ENCODE measurements at places on chromosomes 5 and 9.
A peak's percentile ranks its signal among the peaks of the same experiment; 100 is the strongest.

GRCh38 chr5:173973616-173973969, 15.4 kb upstream of the C5orf47 start:
- peak; percentile 35 for ATAC-seq

- ATAC-seq, result no peak
These were observed 58.0 kb downstream of the PLAC8L1 start for GRCh38 chr5:146047396-146047795.

DNA sequence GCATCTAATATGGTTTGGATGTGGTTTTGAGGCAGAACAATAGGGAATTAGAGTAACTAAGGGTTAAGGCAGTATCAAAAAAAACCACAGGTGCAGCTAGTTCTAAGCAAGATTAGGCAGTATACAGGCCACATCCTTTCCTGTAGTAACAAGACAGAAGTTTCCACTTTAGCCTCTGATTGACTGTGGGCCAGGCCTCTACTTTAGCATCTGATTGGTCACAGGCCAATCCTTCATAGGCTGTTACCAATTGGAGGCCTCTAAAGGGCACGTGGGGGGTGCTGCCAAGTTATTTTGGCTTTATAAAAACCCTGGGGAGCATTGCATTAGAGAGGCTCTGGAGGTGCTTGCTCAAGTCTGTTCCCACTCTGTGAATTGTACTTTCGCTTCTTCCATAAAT, 144.1 kb upstream of the ST8SIA4 start:
- no peak for ATAC-seq

GRCh38 chr9:77435688-77436087, 212.4 kb downstream of the GNA14 start:
- ATAC-seq, result no peak

GRCh38 chr5:75260708-75261107, 24.0 kb upstream of the ANKRD31 start:
- ATAC-seq, result no peak

DNA sequence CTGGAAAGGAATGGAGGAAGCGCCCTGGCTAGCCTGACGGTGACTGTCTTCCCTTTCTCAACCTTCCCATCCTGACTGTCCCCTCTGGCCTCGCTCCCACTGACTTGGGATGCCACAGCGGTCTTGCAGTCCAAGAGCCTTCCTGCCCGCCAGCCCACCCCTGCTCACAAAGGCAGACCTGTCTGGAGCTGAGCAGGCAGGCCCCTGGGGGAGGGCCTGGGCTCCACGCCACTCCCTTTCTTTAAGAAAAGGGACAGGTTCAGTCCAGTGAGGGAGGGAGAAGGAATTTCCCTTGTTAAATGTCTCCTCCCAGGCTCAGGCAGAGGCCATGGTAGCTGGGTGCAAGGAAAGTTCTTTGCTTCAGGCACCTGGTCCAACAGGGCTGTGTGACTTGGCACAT, 18.1 kb downstream of the FGF1 start:
- ATAC-seq, result no peak

- no peak for ATAC-seq
These were observed 10.0 kb upstream of the AGPAT2 start for GRCh38 chr9:136697146-136697820.

DNA sequence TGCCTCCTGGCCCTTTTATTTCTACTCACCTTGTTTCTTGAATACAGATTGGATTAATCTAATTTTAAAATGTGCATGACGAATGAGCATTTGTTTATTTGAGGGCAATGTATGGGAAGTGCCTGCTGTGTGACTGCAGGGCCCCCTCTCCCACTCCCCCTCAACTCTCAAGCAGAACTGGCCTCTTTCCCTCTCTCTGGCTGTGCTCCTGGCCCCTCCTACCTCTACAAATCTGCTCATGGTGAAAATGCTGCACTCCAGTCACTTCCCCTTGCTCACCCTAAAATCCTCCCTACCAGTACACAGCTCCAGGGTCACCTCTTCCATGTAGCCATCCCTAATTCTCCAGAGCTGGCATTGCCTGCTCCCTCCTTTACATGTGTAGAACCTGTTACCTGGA, 17.2 kb upstream of the NDST1 start:
- no peak for ATAC-seq

DNA sequence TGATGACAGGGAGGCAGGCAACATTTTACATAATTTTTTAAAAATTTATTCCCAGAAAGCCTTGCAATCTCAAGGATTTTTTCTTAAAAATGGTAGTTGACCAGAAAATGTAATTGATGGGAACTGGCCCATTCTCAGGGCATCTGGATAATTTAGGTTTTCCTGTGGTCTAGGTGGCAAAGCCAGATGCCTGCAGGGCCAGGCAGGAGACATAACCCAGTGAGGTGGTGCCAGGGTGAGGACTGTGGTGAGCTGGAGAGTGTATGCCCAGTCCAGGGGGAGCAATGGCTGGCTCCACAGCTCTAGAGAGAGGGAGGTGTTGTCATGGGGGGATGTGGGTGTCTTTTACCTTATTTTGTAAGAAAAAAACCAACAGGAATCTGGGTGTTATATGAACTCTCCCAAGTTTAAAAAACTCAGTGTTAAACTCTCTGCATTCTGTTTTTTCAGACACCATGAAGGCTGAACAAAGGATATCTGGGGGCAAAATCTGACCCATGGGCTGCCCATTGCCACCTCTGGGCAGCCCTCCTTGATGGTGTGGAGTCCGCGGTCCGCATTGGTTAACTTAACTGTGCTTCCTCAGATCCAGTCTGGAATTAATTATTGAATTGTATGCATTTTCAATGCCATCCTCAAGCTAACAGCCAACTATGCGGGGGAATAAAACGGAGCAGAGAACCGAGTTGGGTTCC, 43.9 kb downstream of the BOD1 start:
- ATAC-seq, result no peak

DNA sequence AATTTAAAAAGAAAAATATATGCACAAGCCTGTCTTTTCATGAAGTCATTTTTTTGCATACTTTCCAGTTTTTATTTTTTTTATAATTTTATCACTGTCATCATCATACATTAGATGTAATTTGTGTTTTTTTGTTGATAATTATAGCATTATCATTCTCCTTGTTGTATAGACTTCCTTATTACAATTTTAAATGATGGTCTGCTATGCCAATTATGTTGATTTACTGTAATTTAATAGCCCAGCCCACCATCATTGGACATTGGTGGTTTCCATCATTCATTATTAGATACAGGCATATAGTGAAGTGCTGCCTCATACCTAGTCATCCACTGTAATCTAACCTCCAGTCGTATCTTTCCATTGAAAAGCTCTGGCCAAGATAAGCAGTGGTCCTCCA, 3.8 kb upstream of the TJP2 start:
- no peak for ATAC-seq

DNA sequence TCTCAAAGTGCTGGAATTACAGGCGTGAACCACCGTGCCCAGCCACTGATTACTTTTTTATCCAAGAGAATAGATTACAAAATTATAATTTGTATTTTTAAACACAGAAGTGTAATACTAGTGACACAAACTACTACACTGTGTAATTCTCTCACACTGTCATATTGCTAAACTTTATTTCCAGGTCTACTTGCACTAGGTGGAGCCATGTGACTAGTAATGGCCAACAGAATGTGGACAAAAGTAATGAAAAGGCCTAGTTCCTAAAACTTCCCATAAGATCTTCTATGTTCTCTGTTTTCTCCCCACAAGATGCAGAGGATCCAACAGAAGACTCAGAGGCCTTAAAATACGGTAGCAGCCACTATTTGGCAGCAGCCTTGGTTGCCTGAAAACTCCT, 27.3 kb downstream of the NADK2 start:
- ATAC-seq, result no peak

GRCh38 chr5:151048526-151048925, 28.1 kb downstream of the GPX3 start:
- no peak for ATAC-seq

GRCh38 chr5:136236479-136237083, 43.6 kb upstream of the SMIM32 start:
- ATAC-seq, result no peak

GRCh38 chr5:159874263-159874662, 42.0 kb upstream of the ADRA1B start:
- no peak for ATAC-seq

- no peak for ATAC-seq
These were observed 79.4 kb downstream of the LPAR1 start for GRCh38 chr9:110958847-110959246.

DNA sequence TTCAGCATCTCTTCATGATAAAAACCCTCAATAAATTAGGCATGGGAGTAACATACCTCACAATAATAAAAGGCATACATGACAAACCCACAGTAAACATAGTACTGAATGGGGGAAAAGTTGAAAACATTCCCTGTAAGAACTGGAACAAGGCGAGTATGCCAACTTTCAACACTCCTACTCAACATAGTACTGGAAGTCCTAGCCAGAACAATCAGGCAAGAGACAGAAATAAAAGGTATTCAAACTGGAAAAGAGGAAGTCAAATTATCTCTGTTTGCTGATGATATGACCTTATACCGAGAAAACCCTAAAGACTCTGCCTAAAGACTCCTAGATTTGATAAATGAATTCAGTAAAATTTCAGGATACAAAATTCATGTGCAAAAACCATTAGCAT, 167.6 kb downstream of the TMEM38B start:
- no peak for ATAC-seq

DNA sequence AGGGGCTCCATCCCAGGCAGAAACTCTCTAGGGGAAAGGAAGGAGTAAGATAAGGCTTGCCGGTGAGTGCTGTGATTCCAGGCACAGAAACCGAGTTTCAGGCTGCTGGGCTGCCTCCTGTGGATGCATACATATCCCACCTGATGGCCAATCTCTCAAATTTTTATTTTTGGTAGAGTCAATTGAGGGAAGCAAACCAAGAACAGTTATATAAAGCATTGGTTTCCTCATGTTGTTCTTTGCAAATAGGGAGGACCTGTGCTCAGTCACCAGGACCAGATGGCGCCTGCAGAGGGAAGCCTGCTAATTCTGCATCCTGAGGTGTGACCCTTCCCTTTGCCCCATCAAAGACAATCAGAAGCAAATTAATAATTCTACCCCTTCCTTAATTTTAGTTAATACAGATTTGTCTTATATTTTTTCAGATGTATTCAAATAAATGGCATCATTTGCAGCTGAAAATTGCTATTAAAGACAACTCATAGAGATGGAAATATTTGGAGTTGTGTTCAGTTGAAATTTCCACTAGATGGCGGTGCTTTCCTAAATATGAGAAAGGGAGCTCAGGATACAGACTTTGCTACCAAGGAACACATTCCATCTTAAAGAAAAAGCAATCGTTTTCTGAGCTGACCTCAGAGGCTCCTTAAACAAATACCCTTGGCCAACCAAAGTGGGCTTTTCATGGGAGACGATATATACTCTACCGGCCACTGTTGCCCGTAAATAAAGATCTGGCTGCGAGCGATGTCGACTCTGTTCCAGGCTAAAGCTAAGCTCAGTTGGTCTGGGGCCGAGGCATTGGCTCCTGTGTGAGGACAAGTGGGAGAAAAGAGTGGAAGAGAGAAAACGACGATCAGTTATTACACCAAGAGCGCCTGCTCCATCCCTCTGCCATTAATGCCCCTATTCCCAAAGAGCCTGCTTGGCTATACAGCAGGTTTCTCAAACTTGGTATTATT, 225.7 kb upstream of the KLF9 start:
- no peak for ATAC-seq

- ATAC-seq, result peak; percentile 86
These were observed 11.4 kb downstream of the YTHDC2 start for GRCh38 chr5:113524927-113525326.

DNA sequence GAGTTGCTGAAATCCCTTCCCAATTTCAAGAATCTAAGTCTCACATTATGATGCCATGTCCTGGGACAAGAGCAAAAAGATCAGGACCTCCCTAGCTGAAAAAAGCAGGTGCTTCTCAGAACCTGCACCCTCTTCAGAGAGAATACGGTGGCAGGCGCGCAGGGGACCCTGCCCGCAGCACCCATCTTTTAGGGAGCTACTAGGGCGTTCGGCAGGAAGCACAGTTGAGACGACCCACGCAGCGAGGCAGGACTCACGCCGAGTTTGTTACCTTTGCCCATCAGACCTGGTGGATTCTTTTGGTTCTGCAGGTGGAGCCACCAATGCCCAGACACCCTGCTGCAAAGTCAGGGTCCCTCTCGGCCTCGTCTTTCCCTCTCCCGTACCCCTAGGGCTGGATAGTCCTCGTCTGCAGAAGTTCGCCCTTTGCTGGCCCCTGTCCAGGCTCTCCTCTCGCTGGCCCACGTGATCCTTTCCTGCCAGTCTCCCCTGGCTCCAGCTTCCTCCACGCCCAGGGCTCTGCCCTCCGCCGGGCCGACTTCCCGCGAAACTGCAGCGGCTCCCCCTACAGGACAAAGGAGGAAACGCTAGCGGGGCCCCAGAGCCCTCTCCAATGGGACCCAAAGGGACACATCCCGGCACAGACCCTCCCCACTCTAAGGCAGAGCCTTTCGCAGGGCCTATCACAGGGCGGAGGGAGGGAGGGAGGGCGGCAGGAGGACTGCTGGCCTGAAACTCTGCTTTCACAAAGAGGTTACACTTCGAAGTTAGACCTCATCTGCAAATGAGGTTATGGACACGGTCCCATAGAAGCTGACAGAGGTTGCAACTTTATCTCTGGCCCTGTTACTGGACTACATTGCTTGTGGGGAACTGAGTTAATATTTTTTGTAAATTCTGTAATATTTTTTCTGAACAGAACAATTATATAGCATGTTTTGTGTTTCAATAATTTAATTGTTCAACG, 28.8 kb downstream of the TMEM174 start:
- ATAC-seq, result peak; percentile 70

- ATAC-seq, result no peak
These were observed 95.3 kb downstream of the GALNT10 start for GRCh38 chr5:154285661-154286408.

- ATAC-seq, result no peak
These were observed 175.7 kb downstream of the FRMD3 start for GRCh38 chr9:83362341-83362995.

GRCh38 chr5:136115183-136115865, 17.3 kb upstream of the SMAD5 start:
- no peak for ATAC-seq

All from stimulated activated memory B cell treated with anti-CD40 and anti-IgM and Interleukin-4, amounts not matched to agents 10 μg/mL and 1 μg/mL and 100 μg/mL, for 72 hours (primary cell).